ENCODE measurements at places on chromosomes 2 and 18.

DNA sequence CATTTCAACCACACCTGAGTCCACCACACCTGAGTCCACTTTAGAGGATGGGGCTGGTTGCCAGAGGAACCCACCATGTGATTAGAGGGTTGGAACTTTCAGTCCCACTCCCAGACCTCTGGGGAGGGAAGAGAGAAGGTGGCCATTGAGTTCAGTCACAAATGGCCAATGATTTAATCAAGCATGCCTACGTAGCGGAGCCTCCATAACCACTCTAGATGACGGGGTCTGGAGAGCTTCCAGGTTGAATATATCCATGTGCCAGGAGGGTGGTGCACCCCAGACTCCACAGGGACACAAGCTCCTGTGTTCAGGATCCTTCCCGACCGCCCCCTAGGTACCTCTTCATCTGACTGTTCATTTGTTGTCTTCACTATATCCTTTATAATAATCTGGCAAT lies 53.3 kb downstream of the CYBRD1 start:
- DNase-seq = no peak

GRCh38 chr2:20368706-20369105 lies 18.1 kb upstream of the PUM2 start:
- no peak for DNase-seq

- DNase-seq = peak; percentile 10
These were observed 69.1 kb upstream of the CTDP1 start for GRCh38 chr18:79610461-79611039.

DNA sequence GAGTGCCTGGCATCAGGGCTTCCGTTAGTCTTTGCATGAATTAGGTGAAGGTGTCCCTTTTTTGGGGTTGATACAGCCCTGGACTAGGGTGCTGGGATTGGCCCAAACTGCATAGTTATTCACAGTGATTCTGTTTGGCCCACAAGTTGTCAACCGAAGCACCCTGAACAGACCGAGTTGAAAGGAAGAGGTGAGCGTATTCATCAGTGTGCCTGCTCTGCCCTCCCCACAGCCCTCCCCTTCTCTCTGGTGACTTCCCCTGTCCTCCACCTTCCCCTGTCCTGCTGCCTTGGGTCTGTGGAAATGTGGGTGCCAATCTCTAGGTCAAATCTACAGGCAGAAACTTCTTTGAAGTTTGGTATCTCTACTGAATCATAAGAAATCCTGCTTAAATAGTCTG lies 330.5 kb downstream of the DYSF start:
- no peak for DNase-seq

DNA sequence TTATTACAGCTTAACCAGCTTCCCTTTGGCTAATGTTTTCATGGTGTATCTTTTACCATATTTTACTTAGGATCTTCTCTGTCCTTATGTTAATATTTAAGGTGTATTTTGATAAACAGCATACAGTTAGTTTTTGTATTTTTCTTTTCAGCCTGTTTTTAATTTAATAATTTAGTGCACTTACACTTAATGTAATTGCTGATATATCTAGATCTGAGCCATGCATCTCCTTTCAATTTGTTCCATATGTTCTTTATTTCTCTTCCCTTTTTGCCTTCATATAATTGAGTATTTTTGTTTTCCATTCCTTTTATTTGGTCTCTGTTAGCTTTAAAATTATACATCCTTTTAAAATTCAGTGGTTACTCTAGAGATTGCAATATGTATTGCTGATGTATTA lies 78.8 kb downstream of the SMC6 start:
- no peak for DNase-seq

DNA sequence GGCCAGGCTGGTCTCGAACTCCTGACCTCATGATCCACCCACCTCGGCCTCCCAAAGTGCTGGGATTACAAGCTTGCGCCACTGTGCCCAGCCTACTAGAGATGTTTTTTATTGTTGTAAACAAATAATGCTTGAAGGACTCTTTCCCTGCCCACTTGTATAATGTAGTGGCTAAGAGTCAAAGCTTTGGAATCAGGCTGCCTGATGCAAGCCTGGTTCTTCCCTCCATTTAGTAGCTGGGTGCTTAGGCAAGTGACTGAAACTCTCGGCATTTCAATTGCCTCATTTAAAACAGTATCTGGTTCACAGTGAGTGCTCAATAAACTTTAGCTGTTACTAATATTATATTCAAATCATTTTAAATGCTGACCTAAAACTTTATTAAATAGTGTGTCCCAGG lies 264.0 kb upstream of the FBXO11 start:
- DNase-seq = no peak

DNA sequence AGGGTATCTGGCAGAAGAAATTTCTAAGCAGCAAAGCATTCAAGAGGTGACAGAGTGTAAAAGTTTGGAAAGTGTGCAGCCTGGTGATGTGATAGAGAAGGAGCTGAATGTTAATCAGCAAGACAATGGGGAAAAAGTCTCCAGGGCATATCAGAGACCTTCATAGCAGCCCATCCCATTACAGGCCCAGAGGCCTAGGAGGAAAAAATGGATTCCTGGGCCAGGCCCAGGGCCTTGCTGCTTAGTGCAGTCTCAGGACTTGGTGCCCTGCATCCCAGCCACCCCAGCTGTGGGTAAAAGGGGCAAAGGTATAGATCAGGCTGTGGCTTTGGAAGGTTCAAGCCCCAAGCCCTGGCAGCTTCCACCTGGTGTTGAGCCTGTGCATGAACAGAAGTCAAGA lies 35.9 kb upstream of the ERMN start:
- DNase-seq = no peak

- DNase-seq = no peak
These were observed 28.0 kb downstream of the KIF1A start for GRCh38 chr2:240791821-240792628.

DNA sequence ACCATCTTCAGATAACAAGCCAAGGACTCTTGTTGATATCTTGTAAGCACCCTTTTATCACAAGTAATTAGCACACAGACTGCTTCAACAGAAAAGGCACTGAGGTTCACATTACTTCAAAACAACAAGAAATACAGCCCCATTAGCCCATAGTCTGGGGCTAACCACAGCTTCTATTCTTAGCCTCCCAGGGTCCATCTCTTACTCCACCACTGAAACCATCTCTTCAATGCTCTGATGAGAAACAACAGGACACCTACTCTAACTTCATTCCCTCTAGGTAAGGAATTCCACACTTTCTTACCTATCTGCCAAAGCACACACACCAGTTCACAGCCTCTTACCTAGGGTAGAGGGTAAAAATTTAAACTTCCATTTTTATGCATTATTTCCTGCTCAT lies 26.4 kb upstream of the CYTIP start:
- DNase-seq = no peak

GRCh38 chr2:220065581-220065980 lies 438.2 kb downstream of the SLC4A3 start:
- DNase-seq = peak; percentile 25

- DNase-seq = no peak
These were observed 93.8 kb upstream of the LDAH start for GRCh38 chr2:20916604-20917286.

DNA sequence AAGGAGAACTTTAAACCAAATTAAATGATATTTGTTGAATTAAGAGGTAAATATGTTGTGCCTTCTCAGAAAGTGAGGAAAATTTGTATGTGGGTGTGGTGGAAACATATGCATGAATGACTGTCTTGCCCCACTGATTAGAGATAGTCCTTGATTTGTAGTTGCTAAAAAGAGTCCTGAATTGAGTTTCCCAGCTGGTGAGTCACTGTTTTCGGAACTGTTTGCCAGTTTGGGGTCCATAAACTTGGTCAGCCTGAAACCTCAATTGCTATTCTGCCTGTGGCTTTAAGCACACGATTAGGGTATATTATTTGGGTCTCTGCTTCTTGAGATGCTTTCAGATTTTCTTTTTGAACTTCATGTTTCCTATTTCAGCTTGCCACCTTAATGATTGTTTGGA lies 53.3 kb downstream of the PIKFYVE start:
- no peak for DNase-seq

DNA sequence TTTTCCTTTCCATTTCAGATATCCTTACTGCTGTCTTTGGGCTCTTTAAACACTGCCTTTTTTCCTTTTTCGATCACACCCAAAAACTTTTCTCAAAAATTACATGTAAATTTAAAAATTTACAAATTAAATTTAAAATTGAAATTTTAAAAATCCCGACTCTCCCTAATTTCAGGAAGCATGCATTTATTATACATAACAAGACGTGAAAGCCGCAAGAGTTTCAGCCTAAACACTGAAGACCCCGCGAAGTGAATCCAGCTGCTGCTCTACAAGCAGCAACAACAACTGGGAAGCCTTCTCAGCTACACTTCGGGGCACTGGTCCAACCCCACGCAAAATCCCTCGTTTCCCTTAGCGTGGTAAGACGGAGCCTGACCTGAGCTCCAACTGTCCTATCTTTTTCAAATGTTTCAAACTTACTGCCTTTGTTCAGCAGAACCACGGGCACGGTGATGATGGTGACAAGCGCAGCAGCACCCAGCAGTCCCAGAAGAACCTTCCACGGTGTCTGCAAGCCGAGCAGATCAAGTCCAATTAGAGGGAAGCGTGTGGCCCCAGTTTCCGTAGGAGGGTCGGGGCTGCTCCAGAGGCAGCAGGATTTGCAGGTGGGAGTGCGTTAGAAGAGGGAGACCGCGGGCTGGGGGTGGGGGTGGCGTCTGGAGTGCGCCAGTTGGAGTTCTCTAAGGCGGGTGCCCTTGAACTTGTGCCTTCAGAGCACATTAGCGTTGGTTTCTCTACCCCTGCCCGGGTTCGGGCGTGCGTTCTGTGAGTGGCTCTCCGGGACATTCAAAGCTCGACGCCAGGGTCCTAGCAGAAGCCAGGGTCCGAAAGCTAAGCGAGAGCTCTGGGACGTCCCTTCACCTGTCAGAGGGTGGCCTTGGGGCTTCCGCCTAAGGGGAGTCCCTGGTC lies 783 bp downstream of the DPP4 start:
- DNase-seq = no peak

DNA sequence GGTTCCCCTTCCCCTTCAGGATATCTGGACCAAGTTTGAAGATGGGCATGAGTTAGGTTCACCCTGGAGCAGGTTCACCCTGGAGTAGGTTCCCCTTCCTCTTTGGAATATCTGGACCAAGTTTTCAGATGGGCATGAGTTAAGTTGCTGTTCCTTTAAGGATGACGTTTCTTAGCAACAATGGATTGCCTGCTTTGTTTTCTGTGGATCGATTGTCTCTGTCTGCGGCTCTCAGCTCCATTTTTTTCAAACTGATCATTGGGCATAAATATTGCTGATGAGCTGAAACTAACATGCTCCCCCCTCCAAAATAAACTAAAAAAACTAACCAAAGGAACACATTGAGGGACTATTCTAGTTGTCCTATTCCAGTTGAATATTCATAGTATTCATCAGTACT lies 149.5 kb downstream of the SPP2 start:
- no peak for DNase-seq

DNA sequence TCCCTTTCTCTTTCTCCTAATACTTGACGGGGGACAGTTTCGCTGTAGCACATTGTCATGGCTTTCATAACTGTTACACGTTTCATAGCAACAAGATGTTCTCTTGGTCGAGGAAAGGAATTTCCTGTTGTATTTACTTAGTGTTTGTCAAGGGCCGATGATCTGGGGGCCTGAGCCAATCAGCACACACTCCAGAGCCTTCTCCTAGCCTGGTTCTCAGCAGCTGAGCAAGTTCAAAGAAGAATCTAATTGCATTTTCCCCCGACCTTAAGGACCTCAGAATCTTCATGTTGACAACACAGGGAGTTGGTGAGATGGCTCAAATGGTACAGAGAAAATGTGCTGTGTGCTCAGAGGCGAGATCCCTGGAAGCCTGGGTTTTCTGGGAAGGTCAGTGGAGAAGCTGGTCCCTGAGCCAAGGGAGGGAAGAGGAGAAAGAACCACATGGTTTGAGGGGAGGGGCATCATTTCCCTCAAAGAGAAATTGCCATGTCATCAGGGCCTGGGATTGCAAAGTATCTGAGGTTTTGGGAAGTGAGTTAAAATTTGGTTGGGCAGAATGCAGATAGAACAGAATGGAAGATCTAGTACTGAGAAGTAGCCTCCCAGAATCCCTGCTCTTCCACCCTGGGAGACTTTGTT lies 76.9 kb upstream of the AGAP1 start:
- no peak for DNase-seq

DNA sequence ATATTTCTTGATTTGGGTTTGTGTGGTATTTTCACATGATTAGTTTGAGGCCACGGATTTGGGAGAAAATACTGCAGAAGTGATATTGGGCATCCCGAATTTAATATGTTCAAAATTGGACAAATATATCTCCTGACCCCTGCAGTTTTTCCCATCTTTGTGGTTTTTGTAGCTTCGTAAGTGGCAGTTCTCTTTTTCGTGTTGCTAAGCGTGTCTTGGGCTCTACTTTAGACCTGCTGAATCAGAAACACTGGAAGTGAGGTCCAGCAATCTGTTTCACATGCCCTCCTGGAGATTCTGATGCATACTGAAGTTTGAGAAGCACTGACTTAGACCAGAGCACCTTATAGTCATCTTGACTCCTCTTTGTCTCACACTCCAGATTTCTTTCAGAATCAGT lies 98.3 kb downstream of the EPB41L5 start:
- DNase-seq = no peak

GRCh38 chr2:124145982-124146381 lies 120.9 kb downstream of the CNTNAP5 start:
- DNase-seq = no peak

DNA sequence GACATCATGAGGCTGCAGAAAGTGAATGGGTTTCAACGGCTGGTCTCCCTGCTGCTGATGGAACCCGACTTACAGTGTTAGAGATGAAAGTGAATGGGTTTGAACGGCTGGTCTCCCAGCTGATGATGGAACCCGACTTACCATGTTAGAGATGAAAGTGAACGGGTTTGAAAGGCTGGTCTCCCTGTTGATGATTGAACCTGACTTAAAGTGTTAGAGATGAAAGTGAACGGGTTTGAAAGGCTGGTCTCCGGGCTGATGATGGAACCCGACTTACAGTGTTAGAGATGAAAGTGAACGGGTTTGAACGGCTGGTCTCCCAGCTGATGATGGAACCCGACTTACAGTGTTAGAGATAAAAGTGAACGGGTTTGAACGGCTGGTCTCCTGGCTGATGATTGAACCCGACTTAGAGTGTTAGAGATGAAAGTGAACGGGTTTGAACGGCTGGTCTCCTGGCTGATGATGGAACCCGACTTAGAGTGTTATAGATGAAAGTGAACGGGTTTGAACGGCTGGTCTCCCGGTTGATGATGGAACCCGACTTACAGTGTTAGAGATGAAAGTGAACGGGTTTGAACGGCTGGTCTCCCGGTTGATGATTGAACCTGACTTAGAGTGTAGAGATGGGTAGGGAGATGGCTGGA lies 76.1 kb upstream of the ALKAL2 start:
- DNase-seq = no peak

GRCh38 chr2:156294945-156295580 lies 37.5 kb downstream of the NR4A2 start:
- no peak for DNase-seq

GRCh38 chr2:161124201-161124600 lies 36.0 kb upstream of the TANK start:
- no peak for DNase-seq

GRCh38 chr2:157572725-157573124 lies 55.9 kb downstream of the ACVR1C start:
- DNase-seq = no peak

- no peak for DNase-seq
These were observed 23.4 kb upstream of the SOX11 start for GRCh38 chr2:5668682-5669250.
